ENCODE measurements at places on chromosomes 2 and 18.

DNA sequence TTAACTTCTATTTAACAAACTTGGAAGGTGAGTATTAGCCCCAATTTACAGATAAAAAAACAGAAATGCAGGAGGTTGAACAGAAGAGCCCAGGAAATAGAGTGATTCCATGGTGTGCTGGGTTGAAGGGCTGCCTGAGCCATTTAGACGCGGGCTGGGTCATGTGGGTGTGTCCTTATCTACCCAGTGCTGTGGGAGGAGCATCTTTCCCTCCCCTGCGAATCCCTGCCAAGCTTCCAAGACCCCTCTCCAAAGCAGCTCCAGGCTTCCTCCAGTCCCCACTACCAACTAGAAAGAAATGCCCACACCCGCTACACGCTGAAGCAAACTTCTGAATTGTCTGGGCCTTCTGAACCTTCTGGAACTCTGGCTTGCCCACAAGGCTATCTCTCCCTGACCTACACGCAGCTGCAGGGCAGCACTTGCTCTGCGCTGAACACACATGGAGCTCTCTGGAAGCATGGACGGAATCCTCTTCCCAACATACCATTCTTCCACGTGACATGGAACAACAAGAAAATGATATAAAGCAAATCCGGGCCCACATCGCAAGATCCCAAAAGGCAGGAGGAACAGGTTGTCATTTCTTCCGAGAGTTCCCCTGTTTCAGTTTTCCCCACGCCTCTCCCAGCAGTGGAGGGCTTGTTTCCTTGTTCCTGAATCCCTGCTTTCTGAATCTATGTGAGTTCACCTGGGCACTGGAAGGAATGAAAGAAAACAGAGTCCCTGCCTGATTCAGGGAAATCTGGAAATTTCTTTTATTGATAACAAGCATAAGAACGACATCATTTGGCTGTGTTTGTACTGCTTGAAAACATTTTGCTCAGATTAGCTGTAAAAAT lies 562.7 kb upstream of the ID2 start:
- DNase-seq = no peak

- DNase-seq = peak; percentile 13
Measured at GRCh38 chr2:168427451-168427850, 28.6 kb upstream of the CERS6 start.

DNA sequence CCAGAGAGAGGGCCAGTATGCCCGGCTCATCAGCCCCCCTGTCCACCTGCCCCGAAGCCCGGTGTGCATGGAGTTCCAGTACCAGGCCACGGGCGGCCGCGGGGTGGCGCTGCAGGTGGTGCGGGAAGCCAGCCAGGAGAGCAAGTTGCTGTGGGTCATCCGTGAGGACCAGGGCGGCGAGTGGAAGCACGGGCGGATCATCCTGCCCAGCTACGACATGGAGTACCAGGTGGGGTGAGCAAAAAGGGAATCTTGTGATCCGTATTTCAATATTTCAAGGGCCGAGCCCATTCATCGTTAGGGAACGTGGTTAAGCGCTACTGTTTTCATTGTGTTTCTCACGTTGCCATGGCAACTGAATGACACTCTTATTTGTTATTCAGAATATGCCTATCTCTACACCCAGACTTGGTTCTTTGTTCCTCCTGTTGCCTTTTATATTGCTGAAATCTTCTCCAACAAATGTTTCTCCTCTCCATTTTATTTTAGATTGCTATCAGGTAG lies 81.5 kb downstream of the NRP2 start:
- peak; percentile 81 for DNase-seq

GRCh38 chr18:76431437-76432273 lies 63.4 kb downstream of the ZNF516 start:
- DNase-seq = no peak

DNA sequence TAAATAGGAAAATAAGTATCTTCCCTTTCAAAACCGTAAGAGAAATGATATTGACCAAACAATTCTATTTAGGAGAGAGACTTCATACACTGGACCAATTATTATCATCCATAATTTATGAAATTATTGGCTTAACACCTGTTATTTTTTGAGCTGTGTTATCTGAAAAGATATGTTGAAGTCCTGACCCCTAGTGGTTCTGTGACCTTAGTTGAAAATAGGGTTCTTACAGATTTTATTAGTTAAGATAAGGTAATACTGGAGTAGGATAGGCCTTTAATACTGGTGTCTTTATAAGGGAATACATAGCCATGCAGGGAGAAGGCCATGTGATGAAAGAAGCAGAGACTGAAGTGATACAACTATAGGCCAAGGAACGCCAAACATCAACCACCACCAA lies 659.6 kb downstream of the DCC start:
- DNase-seq = no peak

DNA sequence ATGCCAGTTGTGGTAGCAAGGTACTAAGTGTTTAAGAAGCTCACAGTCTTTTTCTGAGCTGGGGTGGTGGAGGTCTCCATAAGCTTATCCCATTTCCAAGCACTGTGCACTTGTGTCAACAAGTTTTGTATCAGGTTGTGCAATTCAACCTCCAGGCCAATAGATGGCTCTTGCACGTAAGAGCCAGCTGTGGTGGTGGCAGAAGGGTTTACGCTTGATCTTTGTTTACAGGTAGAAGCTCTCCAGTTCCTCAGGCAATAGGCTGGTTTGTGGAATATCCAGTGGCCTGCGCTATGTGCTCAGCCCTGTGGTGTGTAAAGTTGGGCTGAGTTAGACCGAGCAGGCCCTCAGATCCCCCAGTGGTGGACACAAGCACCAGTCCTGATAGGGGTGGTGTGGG lies 89.7 kb upstream of the CNTNAP5 start:
- DNase-seq = no peak

- DNase-seq = no peak
Measured at GRCh38 chr2:71609441-71609840, 156.1 kb downstream of the DYSF start.

DNA sequence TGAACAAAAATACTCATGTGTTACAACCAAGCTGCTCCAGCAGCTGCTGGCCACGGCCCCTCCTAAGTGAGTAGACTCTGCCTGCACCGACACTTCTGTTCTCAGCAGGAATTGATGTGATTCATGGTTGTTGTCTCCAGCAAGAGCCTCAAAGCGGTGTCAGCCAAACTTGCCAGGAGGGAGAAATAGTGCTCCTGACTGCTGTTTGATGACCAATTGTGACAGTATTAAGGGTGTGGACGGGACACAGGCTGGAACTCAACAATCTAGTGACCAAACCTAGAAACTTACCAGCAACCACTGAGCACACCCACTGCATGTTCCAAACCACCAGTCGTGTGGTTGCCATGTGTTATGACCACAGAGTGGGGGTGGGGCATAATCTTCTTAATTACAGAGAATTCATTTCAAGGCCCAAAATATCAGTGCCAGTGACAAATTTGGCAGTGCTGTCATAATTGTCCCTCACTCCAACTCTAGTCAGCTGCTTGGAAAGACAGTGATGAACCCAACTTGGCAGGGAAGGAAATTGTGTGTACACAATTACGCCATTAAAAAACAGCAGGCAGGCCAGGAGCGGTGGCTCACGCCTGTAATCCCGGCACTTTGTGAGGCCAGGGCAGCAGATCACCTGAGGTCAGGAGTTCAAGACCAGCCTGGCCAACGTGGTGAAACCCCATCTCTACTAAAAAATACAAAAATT lies 30.4 kb downstream of the FBLN7 start:
- no peak for DNase-seq

DNA sequence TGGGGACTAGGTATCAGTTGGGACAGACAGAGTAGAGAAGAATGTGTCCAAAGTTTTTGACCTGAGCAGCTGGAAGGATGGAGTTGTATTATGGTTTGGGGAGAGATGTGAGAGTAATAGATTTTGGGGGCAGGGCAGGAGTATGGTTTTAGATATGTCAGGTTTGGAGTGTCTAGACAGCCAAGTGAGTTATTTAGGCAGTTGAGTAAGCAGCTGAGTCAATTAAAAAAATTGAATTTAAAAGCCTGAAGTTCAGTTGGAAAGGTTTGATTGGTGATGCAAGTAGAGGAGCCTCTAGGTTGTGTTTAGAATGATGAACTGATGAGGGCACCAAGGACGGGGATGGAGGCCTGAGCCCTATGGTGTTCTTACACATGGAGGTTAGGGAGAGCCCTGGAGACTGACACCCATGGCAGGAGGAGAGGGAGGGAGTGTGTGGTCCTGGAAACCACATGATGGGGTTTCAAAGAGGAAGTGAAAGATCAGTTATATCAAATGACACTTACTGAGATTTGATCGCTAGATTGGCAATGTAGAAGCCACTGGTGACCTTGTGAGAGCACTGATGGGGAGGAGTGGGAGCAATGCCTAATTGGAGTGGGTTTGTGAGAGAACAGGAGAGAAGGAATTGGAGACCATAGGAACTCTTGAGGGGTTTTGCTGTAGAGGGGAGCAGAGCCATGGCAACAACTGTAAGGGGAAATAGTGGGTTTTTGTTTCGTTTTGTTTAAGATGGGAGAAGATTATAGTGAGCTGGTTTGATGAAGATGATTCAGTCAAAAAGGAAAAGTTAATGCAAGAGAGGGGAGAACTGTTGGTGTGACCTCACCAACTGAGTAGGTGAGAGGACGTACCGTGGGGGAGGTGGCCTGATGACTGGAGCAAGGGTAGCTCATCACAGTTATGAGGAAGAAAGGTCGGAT lies 10.3 kb downstream of the ITGA6 start:
- DNase-seq = no peak

GRCh38 chr18:148841-149240 lies 9.5 kb upstream of the USP14 start:
- DNase-seq = no peak

DNA sequence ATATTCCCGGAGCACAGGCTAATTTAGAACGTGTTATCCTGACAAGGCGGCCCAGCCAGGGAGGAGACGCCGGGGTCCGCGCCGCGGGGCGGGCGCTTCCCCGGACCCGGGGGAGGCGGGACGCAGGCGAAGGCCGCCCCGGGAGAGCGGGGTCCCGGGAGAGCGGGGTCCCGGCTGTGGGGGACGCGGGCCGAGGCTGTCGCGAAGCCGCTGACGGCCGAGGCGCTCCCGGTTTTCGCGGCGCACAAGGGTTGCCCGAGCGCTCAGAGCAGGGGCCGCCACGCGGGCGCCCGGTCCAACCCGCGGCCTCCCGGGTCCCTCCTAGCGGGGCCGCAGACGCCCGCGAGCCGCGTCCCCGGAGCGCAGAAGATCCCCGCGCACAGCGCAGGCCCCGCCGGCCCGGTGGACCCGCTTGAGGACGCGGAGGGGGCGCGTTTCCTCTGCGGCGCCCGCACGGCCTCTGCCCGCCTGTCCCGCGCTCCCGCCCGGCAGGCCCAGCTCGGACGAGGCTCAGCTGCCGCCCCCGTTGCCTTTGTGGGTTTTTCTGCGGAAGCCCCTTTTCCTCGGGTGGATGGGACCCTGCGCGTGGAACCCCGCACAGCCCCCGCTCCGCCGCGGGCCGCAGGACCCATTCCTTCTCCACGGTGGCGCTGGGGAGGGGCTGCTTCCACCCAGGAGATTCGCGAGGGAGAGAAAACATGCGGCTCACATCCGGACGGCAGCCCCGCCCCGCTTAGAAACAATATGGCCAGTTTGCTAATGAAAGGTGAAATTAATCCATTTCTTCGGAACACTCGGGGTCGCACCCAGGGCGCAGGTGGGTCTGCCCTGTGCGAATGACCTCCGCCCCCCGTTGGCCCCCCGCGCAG lies 9.6 kb upstream of the KCNG2 start:
- DNase-seq = no peak

- DNase-seq = no peak
Measured at GRCh38 chr2:13666582-13667414, 950.1 kb downstream of the TRIB2 start.

DNA sequence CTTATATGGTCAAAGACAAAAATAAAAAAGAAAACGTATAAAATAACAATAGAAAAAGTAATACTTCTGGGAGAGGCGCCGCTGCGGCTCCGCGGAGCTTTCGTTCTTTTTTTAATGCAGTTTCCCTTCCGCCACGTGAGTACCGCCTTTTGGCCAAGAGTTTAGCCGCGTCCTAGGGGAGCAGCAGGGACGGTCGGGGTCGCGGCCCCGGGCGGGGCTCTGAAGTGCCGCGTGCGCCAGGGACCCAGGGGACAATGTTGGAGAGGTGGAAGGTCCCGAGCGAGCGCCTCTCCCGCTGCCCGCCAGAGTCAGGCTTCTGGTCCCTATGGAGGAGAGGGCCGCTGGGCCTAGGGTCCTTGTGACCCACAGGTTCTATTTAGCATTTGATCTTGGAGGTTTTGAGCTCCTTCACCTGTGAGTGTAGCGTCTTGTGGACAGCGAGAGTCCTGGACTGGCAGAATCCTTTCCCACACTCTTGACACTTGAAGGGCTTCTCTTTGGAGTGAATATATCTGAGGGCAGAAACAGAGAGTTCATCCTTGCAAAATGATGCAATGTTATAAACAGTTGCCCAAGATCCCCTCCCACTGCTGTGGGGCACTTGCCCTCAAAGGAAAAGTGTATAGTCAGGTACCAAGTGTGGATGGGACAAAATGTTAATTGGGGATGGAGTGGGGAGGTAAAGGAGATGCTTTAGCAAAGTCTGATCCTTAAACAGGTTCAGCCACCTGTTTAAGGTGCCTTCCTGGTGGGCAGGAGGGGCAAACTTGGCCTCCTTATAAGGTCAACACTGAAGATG lies 6.3 kb downstream of the OSR1 start:
- no peak for DNase-seq

- no peak for DNase-seq
Measured at GRCh38 chr18:74294526-74294925, 2.8 kb upstream of the CYB5A start.
